ENCODE measurements at places on chromosomes 3 and 15.

DNA sequence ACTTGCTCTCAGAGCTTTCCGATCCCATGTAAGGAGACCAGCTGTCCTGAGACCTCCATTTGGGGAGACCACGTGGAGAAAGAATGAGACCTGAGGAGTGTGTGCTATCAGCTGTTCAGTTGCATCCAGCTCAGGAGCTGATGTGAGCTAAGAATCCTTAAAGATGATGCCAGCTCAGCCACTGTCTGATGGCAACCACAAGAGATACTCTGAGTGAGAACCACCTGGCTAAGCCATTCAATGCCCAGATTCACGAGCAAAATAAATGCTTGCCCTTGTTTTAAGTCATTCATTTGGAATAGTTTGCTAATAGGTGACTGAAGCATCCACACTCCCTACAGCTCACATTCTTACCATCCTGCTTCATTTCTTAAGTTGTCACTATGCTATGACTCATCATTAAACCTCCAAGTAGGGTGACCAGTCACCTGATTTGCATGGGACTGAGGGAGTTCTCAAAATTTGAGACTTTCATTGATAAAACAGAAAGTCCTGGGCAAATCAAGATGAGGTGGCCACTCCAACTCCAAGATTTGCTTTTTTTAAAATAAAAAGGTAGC lies 56.4 kb downstream of the SPTSSB start:
- no peak for DNase-seq

- DNase-seq, result no peak
These were observed 31.9 kb downstream of the ZNF385D start for GRCh38 chr3:21718943-21719591.

DNA sequence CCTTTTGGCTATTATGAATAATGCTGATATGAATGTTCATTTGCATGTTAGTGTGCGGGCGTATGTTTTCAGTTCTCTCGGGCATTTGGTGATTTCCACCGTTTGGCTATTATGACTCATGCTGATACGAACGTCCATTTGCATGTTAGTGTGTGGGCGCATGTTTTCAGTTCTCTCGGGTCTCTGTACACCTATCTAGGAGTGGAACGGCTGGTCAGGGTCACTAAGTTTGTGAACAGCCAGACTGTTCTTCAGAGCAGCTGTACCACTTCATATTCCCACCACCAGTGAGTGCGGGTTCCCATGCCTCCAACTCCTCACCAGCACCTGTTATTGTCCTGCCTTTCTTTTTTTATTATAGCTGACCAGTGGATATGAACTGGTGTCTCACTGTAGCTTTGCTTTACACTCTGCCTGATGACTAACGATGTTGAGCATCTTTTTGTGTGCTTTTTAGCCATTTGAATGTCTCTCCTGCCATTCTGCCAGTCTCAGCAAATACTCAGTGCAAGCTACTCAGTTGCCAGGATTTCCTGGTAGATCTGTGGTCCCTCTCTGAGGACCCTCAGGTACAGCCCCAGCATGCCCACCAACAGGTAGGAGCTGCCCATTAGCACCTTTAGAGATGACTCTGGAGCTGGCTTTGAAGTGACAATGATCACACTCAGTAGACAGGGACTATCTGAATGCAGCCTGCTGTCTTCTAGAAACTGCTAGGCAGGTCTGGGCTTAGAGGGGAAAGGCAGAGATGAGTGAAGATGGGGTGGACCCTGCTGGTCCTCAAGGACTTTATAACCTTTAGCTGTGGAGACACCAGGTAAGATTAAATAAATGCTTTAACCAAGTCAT lies 141.1 kb downstream of the XXYLT1 start:
- no peak for DNase-seq

GRCh38 chr3:30688776-30689641 lies 82.6 kb downstream of the TGFBR2 start:
- no peak for DNase-seq

DNA sequence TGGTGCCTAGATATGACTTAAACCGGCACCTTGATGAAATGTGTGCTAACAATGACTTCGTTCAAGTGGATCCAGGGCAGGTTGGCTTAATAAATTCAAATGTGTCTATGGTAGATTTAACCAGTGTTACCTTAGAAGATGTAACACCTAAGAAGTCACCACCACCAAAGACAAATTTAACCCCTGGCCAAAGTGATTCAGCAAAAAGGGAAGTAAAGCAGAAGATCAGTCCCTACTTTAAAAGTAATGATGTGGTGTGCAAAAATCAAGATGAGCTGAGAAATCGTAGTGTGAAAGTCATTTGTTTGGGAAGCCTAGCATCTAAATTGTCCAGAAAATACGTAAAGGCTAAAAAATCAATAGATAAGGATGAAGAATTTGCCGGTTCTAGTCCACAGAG lies 1.1 kb downstream of the FAN1 start:
- no peak for DNase-seq

DNA sequence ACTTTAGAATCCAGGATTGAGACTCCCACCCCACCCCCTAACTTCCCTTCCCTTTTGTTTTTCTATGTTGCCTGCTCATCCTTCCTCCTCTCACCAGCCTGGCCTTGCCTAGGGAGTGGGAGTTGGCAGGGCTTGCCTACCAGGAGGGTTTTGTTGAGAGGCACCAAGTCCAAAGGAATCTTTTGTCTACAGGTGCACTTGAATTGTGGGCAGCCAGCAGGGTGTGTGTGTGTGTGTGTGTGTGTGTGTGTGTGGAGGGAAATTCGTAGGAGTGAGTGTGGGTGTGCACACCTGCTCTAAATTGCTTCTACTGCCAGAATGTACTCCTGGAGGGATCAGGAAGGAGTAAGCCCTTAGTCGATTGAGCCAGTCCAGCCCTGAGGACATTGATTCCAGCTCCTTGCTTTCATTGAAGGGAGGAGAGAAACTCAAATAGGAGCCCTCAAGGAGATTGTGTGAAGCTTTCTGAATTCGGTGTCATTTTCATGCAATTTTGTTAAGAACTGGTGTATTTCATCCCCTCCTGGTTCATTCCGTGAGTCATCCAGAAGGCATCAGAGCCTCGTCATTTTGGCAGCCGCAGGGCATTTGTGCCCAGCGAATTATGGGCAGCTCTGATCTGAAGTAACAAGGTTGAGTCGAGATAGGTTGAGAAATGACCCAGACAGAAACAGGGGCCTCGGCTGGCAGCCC lies 112.1 kb downstream of the SLCO3A1 start:
- DNase-seq, result no peak

- DNase-seq, result peak; percentile 63
These were observed 4.9 kb downstream of the PRICKLE2 start for GRCh38 chr3:64220161-64220914.

- DNase-seq, result no peak
These were observed 155.3 kb upstream of the MRPL3 start for GRCh38 chr3:131658115-131658514.

DNA sequence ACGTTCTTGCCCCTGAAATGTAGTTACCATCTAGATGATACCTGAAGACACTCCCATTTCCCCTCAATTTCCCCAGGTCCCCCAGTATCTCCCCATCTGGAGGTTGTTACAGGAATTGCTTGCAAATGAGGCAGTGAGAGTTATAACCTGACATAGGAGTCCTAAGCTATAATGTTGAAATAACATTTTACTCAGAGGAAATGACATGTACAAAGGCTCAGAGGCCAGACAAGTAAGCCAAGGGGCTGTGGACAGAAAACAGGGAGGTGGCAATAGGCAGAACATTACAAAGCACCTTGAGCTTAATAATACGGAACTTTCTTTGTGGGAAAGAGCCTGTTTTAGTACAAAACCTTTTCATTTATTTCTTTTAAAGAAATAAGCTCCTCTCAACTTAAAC lies 171.9 kb downstream of the FRMD5 start:
- no peak for DNase-seq

- DNase-seq, result no peak
These were observed 174.9 kb upstream of the SNTN start for GRCh38 chr3:63477494-63478129.

DNA sequence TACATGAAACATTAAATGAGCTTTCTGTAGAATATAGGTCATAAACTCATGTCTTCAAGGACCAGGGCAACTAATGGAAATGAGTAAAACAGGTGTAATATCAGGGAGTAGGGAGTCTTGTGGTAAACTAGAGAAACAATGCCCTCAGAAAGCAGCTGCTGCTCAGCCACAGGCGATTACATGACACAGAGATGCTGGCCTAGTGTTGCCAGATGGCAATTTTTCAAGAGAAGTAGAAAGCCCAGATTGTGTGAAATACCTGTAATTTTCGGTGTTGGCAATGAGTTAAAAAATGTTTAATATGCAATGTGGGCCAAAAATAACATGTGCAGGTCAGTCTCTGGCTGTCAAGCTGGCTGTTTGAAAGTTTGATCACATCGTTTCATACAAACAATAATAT lies 23.4 kb downstream of the NCEH1 start:
- DNase-seq, result no peak

GRCh38 chr15:50531766-50532165 lies 14.7 kb downstream of the USP50 start:
- DNase-seq, result no peak

DNA sequence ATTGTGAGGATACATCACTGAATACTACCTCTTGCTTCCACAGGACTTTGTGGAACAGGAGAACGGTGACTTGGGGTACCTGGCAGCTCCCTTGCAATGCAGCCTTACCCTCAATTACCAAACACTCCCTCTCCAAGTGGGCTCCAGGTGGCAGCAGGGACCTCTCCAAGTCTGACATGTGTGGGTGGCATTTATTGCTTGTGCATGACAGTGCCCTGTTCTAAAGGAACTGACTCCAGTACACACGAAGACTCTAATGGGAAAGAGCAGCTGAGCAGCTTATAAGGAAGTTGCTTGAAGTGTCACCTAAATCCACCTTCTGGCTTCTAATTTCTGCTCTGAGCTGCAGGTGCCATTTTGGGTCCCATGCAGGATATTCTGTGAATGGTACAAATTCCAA lies 174.1 kb upstream of the SLCO3A1 start:
- no peak for DNase-seq

DNA sequence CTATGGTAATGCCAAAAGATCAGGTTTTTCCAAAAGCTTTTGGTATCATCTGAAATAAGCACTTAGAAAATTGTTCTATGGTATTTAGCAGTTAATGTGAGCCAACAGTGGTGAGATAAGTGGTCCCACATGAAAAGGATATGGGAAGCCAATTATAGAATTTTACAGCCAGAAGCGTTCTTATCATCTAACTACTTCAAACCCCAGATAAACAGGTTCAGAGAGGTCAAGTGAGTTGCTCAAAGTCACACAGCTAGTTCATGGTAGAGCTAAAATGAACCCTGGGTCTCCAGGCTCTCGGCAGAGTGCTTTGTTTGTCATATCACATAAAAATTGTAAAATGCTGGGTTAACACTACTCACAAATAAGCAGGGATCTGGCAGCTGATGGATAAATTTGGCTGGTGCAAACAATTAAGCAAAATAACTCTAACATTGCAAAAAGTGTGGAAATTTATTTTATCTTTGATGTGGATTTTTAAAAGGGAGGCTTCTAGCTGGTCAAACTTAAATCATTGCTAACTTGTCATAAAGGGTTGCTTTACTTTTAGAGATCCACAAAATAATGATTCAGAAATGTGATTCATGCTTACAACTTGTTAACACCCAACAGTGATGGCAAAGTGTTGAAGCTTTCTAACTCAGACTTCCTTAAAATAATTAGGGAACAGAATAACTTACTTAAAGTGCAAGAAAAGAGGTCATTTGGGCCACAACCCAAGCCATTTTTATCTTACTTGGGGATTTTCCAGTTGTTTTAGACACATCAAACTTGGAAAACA lies 202.8 kb upstream of the TBC1D5 start:
- DNase-seq, result no peak
